MCF 10A (cell line): ENCODE measurements at places on chromosomes 13 and 19.

DNA sequence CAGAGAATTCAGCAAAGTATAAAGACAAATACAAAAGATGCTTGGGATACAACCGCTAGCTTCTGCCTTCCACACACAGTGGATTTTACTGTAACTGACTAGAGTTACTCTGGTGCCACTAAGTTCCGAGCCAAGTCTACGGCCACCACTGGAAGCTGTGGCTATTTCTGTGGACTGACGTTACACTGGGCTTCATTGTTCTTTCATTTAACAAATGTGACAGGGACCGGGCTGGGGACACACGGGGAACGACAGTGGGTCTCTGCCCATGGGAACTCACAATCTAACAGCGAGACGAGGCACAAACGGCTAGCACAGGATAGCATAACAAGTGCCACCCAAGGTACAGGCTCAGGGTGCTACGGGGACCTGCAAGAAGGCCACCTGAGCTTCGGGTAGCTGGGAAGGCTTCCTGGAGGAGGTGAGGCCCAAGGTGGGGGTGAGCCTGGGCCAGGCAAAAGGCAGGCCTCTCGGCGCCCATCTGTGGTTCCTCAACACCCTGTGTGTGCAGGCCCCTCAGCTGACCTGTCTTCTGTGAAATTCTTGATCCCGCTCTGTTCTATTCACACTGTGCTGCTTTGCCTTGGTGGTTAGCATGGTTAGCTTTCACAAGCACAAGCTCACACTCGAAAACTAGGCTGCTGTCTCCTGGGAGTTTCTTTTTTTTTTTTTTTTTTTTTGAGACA, 10.3 kb upstream of the IL4I1 start:
- no peak for DNase-seq

GRCh38 chr13:48969685-48970084, 6.0 kb upstream of the FNDC3A start:
- no peak for DNase-seq

- DNase-seq, result no peak
Measured at GRCh38 chr19:18427080-18427742, 8.0 kb downstream of the SSBP4 start.

DNA sequence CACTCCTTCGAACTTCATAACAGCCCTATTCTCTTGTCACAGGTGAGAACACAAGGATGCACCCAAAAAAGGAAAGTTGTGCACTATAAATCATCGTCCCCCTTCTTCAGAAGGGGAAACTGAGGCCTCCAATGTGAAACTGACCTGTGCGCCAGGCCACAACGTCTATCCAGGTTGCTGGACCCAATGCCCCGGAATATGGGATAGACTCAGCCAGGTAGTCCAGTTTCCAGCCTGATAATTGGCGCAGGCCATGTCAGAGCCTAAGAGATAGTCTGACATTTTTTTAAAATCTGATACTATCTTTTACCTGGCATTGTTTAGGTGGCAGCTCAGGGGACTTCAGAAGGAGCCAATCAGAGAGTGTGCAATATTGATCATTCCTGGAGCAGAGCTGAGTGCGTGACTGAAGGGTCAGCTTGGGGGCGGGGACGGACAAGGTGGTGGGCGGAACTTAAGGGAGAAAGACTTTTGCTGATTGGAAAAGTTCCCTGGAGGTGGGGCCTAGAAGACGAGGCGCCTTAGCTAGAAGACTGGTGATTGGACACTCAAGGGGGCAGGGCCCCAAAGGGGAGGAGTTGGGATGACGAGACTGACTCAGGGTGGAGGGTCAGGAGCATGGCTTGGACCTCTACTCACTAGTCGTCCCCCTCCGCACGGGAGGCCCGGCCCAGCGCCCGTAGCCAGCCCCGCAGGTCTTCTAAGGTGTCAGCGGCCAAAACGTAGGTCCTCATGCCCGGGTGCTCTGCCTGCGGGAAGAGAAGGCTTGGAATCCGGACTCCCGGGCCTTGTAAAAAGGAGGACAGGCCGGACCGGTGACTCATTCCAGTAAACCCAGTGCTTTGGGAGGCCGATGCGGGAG, 8.5 kb downstream of the PLEKHA4 start:
- no peak for DNase-seq

DNA sequence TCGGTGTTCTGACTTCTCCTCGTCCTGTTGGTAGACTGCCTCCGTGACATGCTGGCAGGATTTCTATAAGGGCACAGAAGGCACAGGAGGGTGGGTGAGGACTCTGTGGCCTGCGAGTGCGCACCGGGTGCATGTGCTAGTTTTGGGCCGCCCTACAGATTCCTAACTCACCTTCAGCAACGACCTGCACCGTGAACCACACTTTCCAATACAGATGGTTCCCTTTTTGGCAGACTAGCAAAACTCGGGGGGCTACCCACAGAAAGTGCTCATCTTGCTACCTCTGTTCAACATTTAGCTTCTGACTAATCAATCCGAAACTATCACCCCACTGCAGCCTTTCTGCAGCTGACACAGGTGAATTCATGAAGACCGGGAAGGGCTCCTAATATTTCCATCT, 14.1 kb upstream of the AMER2 start:
- no peak for DNase-seq

- peak; percentile 48 for DNase-seq
Measured at GRCh38 chr19:1767464-1767933, 14.2 kb downstream of the ONECUT3 start.

GRCh38 chr19:13018035-13018914, 23.0 kb downstream of the NFIX start:
- no peak for DNase-seq

DNA sequence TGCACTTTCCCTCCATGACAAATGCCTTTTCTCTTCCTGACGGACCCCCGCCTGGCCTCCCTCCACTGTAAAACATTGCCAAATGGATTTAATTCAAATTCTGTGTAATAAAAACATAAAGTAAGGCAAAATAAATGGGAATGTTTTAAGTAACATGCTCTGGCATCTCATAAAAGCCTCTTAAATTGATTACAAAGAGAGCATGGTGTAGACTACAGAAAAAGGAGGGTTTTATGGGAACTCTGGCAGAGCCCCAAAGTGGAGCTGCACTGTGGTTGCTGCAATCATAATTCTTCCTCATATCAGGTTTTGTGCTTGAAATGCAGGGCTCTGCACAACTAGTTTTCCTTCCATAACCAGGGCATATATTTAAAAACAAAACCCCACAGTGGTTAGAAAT, 44.3 kb upstream of the SIAH3 start:
- DNase-seq, result no peak

DNA sequence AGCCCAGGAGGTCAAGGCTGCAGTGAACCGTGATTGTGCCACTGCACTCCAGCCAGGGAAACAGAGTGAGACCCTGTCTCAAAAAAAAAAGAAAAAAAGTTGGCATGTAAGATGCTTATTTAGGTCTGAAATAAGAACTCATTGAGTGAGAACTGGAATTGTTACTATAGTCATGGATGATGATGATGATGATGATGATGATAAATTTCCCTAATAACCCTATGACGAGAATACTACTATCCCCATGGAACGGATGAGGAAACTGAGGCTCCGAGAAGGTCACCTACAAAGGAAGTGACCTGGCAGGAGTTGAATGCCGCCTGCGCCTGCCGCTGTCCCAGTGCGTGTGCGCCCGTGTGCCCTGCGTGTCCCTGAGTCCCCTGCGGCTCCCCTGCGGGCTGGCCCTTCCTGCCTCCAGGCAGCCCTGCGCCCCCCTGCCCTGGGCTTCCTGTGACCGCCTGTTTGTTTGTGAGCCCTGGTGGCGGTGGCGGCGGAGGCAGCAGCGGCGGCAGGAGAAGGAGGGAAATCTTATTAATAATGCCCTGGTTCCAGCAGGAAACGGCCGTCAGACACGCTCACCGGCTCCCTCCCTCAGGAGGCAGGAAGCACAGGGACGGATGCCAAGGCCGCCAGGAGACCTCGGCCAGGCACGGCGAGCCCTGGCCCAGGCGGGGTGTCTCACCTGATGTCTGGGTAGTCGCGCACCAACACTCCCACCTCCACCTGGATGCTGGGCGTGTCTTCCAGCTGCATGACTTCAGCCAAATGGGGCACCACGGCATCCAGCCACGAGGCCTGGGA, 29.6 kb downstream of the EXOC3L2 start:
- DNase-seq, result peak; percentile 36

DNA sequence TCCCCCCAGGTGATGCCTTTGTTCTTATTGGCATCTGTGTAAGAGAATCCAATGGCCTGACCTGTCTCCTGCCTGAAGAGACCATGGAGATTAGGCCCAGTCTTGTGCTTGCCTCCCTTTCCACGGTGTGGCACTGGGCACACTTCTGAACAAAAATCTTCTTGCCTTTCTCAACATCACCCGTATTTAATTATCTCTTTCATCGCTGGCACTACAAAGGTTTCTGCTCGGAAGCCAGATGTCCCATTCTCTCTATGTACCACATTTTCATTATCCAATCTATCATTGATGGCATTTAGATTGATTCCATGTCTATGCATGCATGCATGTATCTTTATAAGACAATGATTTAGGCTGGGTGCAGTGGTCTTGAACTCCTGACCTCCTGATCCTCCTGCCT, 74.3 kb downstream of the SLC25A15 start:
- no peak for DNase-seq

DNA sequence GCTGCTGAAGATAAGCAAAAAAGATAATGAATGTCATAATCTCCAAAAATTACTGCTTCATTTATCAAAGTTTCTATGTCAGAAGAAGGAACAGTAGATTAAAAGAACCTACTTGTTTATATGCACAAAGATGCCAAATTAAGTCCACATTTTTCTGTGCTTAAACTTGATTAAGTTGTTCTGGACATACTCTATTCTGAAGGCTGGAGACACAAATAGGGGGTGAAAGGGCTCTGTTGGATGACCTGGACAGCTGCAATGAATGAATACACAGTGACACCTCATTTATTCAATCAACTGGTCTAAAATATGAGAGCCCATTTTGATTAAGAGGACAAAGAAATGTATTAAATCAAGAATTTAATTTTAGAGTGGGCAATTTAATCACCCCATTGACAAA, 276.3 kb upstream of the PCDH9 start:
- no peak for DNase-seq

DNA sequence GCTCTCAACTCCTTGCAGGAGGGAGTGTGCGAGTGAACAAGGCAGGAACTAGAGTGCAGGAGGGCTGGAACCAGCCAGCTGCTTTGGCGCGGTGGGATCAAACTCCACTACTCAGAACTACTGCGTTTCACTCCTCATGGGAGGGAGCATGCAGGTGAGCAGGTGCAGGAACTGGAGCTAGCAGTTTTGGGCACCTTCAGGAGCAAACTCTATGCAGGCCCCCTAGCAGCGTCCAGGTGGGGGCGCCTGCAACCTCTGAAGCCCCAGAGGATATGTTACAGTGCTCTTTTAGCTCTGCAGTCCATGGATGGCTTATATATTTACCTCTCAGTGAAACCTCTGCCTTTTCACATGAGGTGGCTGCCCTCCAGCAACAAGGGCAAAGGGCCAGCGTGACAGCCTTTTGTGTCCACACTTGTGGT, 1303.4 kb downstream of the PCDH9 start:
- DNase-seq, result no peak

GRCh38 chr13:25468325-25469168, 96.8 kb downstream of the ATP8A2 start:
- no peak for DNase-seq

DNA sequence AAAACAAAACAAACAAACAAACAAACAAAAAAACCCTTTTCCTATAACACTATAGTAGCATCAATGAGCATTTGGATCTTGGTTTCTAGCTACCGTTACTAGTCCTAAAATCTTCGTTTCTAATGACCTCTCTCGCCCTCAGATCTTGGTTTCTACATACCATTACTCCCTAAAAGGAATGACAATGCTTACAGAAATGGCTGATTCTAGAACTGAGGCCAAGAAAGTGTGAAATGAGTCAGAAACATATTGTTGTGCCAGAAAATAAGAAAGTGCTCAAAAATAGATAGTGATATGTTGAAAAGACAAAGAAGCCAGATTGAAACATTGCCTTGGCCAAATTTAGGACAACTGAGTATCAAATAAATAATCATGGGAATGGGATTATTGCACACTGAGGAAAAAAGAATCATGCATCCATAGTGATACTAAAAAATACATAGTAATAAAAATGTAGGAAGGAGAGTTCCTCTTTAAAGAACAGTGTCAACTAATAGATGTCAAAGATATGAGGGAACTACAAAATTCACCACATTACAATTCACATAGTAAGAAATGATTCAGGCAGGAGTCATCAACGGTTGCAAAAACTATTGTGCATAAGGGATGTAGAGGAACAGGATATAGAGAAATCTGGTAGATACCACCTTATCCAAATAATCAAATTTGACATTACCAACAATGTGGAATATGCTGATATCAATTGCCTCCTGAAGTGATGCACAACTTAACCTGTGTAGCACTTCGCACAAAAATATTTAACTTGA, 386.6 kb downstream of the DIAPH3 start:
- DNase-seq, result peak; percentile 74

- no peak for DNase-seq
Measured at GRCh38 chr19:45258862-45259261, 7.8 kb downstream of the MARK4 start.

DNA sequence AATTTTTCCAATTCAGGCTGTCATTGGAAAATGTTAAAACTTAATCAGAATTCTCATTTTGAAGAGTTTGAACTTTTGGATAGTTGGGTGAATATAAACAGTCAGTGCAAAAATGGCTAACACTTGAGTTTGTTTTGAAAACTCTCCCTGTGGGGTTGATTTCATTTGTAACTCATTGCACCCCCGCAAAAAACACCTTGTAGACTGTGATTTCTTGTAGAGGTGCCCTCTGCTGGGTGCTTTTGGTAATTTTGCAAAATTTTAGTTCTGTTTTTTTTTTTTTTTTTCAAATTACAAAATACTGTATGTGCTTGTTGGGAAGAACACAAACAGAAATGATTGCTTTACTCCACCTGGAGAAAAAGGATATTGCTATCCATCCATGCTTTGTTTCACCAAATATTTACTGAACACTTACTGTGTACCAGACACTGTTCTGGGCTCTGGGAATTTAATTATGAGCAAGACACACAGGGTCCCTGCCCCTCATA, 28.2 kb upstream of the GPI start:
- DNase-seq, result peak; percentile 52

DNA sequence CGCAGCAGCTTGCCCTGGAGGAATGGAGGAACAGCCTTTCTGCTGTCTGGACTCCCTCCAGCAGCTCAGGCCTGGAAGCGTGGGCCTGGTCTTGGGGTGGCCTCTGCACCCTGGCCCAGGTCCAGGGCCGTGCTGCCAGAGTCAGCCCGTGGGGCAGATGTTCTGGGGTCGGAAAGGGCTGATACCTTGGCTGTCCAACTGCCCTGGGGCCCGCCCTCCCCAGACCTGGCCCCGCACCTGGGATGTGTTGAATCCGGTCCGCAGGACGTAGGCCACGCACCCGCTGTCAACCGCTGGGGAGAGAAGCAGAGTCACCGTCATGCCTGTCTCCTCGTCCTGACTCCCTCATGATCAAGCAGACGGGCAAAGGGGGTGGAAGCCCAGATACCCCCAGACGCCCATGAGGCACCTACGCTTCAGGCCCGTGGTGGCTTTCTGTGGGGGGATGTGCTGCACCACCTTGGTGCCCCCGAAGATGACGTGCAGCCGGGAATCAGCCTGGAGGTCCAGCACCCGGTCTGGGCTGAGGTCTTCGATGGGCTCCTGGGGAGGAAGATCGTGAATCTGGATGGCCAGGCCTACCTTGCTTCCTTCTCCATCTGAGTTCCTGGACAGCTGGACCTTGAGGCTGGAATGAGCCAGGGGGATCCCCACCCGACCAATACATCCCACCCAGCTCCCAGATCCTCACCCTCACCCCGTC, 7.7 kb downstream of the ATP13A1 start:
- no peak for DNase-seq
